ENCODE measurements at places on chromosomes 11 and 22. TPM values are rescaled to one million over a fixed set of nuclear protein-coding genes. Genes with fewer than 3 reads are reported as not detected.

DNA sequence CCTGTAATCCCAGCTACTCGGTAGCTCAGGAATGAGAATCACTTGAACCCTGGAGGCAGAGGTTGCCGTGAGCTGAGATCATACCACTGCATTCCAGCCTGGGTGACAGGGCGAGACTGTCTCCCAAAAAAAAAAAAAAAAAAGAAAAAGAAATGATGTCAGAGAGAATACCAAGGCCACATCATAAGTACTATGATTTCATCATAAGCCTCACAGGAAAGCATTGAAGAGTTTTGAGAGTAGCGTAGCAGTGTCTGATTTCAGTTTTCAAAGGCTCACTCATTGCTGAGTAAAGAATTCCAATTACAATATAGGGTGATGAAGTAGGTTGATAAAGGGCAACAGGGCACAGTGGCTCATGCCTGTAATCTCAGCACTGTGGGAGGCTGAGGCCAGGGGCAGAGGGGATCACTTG is 88.8 kb downstream of the MRTFA start:
- DNase-seq, result no peak

The KRTAP5-10 gene
- 0.58 TPM for total RNA-seq

GRCh38 chr11:19101796-19102520 is 15.0 kb upstream of the ZDHHC13 start:
- DNase-seq, result peak; percentile 80

DNA sequence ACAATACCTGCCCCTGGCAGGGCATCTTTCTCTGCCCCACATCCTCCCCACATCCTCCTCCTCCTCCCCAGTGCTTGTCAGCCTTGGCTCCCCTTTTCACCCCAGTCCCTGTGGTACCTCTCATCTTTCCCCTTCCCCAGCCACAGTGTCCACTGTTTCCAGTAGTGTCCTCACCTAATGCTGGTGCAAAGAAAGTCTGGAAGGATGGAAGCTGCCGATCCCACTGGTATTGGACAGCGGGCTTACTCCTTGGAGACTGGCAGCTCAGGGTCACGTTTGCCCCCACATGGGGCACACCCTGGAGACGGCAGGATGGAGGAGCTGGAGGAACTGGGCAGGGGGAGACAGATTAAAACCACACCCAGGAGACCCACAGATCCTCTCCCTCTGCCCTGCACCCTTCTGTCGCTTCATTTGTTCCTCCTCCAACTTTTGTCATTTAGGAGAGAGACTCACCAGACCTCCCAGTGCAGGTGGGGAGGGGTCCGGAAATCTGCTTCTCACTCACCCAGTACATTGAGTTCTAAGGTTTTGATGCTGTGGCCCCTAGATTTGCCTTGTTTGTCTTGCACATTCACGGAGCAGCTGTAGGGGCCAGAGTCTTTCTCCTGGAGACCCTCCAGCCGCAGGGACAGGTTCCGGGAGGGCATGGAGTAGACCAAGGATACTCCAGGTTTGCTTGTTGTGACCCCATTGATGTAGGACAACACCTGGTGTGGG is 4.1 kb upstream of the VSIG2 start:
- DNase-seq, result no peak

DNA sequence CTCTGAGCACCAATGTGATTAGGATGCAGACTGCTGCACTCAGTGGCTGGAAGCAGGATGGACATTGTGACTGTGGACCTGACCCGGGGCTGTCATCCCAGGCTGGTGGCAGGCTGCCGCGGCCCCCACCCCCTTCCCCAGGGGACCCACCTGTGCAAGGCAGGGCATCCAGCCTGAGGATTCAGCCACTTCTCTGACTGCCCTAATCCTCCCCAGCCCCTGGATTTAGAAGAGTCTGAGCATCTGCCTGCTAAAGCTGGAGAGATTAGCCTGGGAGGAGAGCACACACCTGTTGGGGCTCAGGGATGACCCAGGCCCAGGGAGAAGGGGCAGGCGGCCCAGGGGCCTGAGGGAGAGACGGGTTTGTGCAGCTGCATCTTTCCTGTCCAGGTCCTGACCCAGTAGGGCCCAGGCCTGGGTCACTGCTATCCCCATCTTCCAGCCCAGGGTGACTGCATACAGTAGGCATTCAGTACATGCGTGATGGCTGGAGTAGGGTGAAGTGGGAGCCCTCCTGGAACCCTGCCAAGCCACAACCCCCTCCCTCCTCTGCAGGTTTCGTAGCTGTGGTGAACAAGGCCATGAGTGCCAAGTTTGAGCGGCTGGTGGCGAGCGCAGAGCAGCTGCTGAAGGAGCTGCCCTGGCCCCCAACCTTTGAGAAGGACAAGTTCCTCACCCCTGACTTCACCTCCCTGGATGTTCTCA is 12.1 kb downstream of the DPP3 start:
- DNase-seq, result no peak

Data from LHCN-M2 (cell line).